ENCODE measurements at places on chromosomes 4 and X.

- no peak for DNase-seq
These were observed 8.4 kb upstream of the MOB1B start for GRCh38 chr4:70893790-70894189.

DNA sequence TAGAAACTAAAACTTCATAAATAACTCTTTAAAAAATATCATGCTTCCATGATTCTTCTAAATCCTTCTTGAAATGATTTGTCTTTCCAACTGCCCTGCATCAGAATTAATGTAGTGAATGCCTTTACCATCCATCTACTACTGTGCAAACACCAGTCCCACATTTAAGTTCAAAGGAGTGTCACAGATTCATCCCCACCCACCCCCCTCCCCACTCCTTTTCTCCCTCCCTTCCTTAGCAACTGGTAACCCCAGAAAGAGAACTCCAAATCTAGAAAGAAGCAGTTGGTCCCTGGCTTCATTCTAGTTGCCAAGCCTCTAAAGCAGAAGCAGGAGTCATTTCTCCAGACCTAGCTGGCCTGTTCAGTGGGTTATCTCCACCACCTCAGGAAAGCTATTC, at the start of gene PRR32:
Gene PRR32, plus strand, starts transcription at position 301 of the 400 bp plus-strand sequence. CDS start 115 bp downstream, outside the sequence.
- DNase-seq = no peak

- no peak for DNase-seq
These were observed 121.7 kb upstream of the DIPK2B start for GRCh38 chrX:45322382-45322781.

GRCh38 chrX:110276778-110277177, 41.1 kb downstream of the AMMECR1 start:
- DNase-seq = no peak

- no peak for DNase-seq
These were observed 12.0 kb downstream of the TMEM187 start for GRCh38 chrX:153984351-153985178.

DNA sequence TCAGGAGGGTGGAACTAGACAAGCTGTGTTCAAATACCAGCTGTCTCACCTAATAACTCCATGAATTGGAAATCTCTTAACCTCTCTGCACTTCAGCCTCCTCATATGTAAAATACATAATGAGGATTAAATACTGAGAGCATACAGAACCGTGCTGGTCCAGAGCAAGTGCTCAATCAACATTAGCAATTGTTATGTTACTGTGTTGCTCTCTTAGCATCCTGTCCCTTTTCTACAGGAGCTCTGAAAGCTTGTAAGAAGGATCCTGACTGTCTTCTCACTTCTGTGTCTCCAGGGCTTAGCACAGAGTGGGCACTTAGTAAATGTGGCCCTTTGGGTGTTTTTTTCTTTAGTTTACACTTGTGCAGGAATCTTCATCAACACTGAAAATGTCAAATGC, 1456.1 kb upstream of the IGFBP7 start:
- no peak for DNase-seq

DNA sequence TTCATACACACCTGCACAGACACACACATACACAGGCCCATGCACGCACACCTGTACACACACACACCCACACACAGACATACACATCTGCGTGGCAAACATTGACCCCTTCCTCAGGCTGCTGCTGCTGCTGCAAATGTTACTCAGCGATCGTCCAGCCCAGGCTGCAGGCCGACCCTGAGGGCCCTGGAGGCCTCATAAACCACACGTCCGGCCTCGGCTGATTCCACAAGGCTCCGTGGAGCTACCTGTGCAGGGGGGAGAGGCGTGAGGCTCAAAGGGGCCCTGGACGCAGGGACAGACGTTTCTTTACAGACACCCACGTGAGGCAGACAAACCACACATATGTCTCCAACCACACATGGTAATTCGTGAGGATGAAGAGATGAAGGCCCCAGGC, 53.9 kb upstream of the PPP2R3B start:
- DNase-seq = no peak

GRCh38 chr4:69828828-69829227, 31.1 kb downstream of the SULT1E1 start:
- DNase-seq = no peak

DNA sequence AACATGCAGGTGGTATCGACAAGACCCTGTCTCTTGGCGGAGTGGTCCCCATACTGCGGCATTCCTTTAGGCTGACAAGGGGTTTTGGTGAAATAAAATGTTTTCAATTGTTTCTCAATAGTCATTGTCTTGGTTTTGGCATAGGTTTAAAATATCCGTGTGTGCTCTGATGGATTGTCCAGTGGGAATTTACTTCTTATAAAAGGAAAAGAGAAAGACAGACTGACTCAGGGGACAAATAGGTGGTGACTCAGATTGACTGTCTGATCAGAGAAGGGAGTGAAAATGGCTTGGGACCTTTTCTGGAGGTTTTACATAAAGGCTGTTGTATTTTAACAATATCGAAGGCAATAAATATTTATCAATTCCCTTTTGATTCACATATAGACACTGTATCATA, 129.8 kb downstream of the SORBS2 start:
- DNase-seq = no peak

- DNase-seq = no peak
These were observed 38.9 kb upstream of the PHEX start for GRCh38 chrX:21993265-21993664.

- no peak for DNase-seq
These were observed 219.8 kb downstream of the MAML3 start for GRCh38 chr4:139934057-139934707.

GRCh38 chr4:141098163-141098562, 35.1 kb downstream of the RNF150 start:
- no peak for DNase-seq

DNA sequence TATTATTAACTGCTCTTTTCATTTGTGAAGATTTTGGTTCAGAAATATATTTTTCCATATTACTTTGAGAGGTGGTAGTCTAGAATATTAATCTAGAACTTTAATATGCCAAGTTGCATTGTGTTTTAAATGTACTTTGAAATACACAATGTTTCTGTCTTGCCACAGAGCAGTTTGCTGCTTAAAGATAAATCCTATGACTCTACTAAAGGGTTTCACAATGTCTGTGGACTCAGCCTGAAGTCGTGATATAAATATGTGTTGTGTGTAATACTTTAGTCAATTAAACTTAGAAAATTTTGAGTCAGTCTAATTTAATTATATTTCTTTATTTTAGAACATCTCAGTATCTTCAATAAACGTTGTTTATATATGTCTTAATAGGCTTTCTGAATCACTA, 1771.7 kb upstream of the PCDH7 start:
- no peak for DNase-seq

- no peak for DNase-seq
These were observed 641.6 kb downstream of the ANKRD50 start for GRCh38 chr4:124070688-124071484.

GRCh38 chr4:81470456-81471297, 1.0 kb downstream of the RASGEF1B start:
- DNase-seq = peak; percentile 8

GRCh38 chr4:86432559-86433134, 72.8 kb upstream of the MAPK10 start:
- no peak for DNase-seq

- DNase-seq = no peak
These were observed 23.2 kb downstream of the TMSB4X start for GRCh38 chrX:12997906-12998687.

DNA sequence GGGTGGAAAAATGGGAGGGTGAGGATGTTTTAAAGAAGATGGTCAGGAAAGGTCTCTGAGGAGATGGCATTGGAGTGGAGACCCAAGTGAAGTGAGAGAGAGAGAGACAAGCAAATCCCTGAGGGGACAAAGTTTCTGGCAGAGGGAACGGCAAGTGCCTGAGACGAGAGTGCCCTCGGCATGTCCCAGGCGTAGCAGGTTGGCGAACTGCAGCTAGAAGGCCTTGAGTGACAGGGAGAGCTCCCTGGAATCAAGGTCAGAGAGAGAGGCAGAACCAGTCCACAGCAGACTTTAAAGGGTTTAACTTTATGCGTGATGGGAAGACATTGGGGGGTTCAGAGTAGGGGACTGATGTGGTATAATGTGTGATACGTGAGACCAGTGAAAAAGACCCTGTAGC, 150.2 kb upstream of the HAND2 start:
- no peak for DNase-seq

DNA sequence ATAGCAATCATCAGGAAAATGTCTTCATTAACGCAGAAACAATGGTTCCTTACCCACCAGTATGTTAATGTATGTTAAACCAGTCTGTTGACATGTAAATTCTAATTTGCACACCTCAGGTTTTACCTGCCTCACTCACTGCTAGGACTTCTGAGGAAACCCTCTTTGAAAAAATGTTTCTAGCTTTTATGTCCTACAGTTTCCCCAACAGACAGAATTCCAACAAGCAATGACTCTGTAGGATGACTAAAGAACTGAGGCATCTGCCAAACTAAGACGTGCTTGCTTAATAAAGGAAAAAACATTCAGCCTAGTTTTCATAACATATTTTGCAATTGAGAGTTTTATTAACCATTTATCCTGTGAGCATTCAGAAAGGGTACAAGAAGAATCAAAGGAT, 20.6 kb upstream of the SOX3 start:
- DNase-seq = no peak

DNA sequence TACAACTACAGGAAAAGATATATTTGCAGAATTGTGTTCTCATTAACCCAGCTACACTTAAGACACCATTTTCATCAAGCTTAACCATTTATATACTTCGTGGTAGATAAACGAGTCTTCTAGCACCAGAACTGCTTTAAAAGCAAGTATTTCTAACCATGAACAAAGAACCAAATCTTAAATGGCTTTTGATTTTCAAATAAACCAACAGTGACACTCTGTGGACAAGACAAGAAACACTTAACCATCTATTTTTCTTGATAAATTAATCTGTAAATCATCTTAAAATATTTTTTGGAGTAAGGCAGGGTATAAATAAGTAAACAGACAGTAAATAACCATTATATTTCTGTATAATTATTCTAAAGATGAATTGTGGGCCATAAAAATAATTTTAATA, 10.2 kb downstream of the BEND2 start:
- DNase-seq = no peak

- DNase-seq = no peak
These were observed at the start of gene IL3RA for GRCh38 chrX:1336331-1336943. Gene IL3RA (plus strand): TSS chrX:1336785. CDS start chrX:1341766, 4,981 bp downstream.

GRCh38 chr4:150039274-150040127, 38.7 kb upstream of the DCLK2 start:
- DNase-seq = no peak

DNA sequence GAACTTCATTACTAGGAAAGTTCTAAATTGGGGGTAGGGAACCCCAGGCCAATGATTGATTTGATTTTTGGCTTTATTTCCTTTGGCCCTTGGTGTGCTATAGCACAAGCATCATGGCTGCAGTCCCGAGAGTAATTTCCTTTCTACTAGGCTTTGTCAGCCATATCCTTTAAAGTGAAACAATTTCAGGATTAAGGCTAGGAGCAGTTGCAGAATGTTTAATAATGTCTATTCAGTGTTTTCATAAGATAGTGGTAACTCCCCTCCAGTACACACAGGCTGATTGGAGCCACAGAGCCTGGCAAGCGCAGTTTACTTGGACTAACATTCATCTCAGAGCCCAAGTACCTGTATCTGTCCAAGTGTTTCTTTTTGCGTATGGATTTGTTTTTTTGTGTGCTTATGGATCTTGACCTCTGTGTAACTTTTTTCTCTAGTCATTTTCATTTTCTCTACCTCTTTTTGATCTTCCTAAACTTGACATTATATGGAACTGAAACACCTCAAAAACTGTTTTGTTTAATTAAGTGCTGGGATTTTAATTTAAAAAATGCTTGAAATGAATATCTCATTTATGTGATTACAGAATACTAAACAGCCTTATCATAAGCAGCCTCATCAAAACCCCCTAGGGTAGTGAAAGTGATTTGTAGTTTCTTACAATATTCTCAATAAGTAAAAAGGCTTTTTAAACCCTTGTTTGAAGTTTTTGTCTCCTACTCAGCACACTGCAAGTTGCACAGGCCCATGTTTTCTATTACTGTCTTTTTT, 7.5 kb downstream of the STIM2 start:
- no peak for DNase-seq

DNA sequence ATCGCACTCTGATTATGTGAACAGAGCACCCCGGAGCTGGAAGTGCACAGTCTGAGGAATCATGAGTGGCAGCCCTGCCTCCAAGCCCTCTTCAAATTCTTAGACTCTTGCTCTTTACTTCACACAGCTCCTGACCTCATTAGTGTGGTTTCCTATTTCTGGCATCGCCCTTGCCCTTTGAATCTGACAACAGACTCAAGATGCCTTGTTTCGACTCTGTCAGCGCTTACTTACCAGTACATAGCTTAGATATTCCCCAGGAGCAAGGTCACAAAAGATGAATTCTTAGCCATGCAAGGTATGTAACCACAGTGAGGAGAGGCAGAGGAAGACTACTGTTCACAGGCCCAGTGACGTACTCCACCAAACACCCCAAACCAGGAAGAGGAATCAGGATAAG, 167.2 kb downstream of the KDR start:
- no peak for DNase-seq

DNA sequence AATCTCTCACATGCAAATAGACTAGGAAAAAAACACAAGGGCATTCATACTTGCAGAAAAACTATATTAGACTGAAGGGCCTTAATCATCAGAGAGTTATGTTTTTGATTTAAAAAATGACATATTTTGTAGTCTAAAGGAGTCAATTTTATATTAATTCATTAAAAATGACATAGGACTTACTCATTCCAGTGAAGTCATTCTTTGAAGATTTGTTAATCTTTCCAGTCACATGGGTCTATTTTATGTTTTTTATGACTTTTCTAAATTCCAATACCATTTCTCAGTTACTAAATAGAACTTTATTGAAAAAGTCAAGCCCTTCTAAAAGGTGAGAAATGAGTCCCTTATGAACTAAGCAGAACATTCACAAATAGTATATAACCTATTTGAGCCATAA, 743.8 kb upstream of the INTU start:
- no peak for DNase-seq

DNA sequence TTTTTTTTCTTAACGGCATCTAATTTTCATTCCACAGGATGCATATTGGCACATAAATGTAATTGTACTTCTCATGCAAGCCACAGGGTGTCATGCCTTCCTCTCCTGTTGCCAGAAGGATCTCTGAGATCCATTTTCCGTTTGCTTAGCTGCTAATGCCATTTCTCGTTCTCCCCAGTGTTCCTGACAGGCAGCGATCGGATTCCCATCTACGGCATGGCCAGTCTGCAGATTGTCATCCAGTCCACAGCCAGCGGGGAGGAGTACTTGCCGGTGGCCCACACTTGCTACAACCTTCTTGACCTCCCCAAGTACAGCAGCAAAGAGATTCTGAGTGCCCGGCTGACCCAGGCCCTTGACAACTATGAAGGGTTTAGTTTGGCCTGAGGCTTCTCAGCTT, 8.9 kb upstream of the NAP1L5 start:
- no peak for DNase-seq

GRCh38 chr4:107622006-107622405, 98.0 kb downstream of the PAPSS1 start:
- DNase-seq = no peak

GRCh38 chrX:103464774-103465117, 54.5 kb downstream of the RAB40A start:
- DNase-seq = peak; percentile 25
